ENCODE measurements at places on chromosomes 11 and 22.

- DNase-seq = peak; percentile 84
Observed at GRCh38 chr22:20268279-20269012, at the start of gene RTN4R. Gene RTN4R (minus strand): TSS chr22:20268318. CDS start chr22:20268092, 226 bp downstream.

DNA sequence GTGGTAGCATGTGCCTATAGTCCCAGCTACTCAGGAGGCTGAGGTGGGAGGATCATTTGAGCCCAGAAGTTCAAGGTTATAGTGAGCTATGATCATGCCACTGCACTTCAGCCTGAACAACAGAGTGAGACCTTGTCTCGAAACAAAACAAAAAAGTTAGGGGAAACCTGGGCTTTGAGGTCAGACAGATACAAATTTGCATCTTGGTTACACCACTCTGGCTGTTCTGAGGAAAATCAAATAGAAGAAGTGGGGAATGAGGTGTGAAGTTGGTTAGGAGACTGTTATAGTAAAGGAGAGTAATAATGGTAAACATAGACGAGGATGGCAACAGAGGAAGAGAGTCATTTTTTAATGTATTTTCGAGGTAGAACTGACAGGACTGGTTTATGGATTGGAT, 62.6 kb downstream of the PPME1 start:
- no peak for DNase-seq

GRCh38 chr11:66339686-66340483, 3.7 kb upstream of the RIN1 start:
- no peak for DNase-seq

GRCh38 chr22:47540011-47540410, 777.6 kb downstream of the TBC1D22A start:
- DNase-seq = no peak

DNA sequence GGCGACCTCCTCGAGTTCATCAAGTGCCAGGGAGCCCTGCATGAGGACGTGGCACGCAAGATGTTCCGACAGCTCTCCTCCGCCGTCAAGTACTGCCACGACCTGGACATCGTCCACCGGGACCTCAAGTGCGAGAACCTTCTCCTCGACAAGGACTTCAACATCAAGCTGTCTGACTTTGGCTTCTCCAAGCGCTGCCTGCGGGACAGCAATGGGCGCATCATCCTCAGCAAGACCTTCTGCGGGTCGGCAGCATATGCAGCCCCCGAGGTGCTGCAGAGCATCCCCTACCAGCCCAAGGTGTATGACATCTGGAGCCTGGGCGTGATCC, 542 bp downstream of the TSSK2 start:
- no peak for DNase-seq

DNA sequence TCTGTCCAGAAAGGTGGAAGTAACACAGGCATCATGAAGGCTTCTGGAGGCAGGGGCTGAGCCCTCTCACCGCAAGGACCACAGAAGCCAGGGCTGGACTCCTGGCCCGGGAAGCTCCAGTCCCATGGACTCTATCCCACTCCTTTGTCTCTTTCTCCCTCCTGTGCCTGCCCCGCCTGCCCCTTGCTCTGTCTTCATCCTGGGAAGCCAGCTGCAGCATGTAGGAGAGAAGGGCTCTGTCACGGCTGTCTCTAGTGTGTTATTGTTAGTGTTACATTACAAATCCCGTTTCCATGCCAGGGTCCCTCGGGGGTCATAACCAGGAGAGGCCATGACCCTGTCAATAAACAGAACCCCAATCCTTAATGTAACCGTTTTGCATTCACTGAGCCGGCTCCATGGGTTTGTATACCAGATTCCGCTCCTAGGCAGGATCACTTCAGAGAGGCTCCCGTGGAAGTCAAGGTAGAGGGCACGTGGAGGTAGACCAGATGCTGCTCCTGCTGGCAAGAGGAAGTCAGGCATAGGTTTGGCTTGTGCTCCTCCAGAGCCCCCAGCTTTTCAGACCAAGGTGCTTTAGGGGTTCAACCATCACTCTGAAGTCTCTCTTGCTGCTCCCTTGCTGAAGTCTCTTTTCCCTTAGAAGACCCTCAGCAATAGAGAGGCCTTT, 293.2 kb downstream of the ETS1 start:
- DNase-seq = no peak

- no peak for DNase-seq
Observed at GRCh38 chr11:6604790-6605189, 1.2 kb downstream of the ILK start.

GRCh38 chr11:112786886-112787530, 174.2 kb upstream of the NCAM1 start:
- DNase-seq = no peak

DNA sequence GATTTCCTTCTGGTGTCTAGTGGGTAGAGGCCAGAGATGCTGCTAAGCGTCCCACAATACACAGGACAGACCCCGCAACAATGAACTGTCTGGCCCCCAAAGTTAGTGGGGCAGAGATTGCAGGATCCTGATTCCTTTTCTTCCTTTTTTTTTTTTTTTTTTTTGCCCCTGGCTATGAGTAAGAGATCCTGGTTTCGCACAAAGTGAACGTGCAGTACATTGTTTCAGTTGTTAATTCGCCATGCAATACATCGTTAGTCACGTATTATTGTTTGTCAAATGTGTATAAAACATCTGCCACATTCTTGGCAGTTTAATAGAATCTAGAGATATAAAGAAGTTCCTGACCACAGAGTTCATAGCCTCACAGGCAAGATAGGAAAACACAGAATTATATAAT, 20.2 kb downstream of the ST3GAL4 start:
- no peak for DNase-seq

- no peak for DNase-seq
Observed at GRCh38 chr11:58509748-58510147, 1.8 kb upstream of the OR5B21 start.

DNA sequence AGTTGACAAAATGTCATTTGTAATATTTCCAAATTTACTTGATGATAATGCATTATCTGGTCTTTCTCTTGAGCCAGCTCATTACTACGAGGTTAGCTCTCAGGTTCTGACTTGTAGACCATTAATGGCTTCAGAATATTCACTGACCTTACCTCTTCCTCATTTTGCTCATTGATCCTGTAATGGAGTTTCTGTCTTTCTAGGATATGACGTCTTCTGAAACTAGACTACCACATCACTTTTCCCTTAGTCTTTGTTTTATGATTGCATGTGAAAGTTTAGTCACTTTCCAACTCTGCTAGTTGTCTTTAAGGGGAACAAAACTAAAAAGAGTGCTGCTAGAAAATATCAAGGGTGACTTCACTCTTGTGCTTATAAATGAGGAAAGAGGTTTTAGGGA, 697.6 kb downstream of the JRKL start:
- no peak for DNase-seq

DNA sequence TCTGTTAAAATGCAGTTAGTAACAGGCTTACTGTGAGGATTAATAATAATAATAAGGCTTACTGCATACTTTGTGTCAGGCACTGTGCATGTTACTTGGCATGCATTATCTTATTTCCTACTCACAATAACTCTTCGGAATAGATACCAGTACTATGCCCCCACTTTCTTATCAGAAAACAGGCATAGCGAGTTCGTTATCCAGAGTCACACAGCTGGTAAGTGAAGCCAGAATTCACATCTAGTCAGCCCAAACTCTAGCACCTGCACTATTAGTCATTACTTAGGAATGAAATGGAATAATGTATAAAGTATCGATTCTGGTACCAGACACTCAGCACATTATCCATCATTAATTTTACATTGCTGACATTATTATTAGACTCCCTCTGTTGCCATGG, 155.7 kb upstream of the BLID start:
- no peak for DNase-seq

GRCh38 chr11:22640862-22641261, 15.2 kb upstream of the FANCF start:
- DNase-seq = no peak

DNA sequence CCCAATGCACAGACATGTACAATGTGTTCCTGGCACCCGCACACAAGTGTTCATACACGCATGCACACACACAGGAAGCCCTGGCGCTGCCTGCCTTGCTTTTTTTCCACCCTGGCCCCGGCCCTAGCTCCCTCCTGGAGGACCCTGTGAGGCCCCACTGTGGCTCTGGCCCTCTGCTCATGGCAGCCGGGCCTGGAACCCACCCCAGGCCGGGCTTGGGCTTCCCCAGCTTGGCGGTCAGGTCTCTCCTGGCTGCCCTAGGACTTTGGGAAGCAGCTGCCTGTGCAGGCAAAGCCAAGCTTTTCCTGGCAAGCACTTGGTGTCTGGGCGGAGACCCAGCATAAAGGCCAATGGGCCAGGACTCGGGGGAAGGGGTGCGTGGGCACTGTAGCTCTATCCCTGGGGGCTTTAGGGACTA, 30.5 kb downstream of the CD82 start:
- DNase-seq = no peak

GRCh38 chr11:85540181-85540580, 87.0 kb downstream of the DLG2 start:
- DNase-seq = no peak

GRCh38 chr11:46346886-46347636, at the start of gene DGKZ:
Gene DGKZ (plus strand): TSS chr11:46347463. CDS start chr11:46347660, 197 bp downstream.
- peak; percentile 95 for DNase-seq

- no peak for DNase-seq
Observed at GRCh38 chr11:80718611-80719291, 1277.9 kb upstream of the TENM4 start.

GRCh38 chr22:44575381-44576268, 77.6 kb upstream of the RTL6 start:
- DNase-seq = no peak

- no peak for DNase-seq
Observed at GRCh38 chr11:63574856-63575602, 11.8 kb upstream of the PLAAT2 start.

DNA sequence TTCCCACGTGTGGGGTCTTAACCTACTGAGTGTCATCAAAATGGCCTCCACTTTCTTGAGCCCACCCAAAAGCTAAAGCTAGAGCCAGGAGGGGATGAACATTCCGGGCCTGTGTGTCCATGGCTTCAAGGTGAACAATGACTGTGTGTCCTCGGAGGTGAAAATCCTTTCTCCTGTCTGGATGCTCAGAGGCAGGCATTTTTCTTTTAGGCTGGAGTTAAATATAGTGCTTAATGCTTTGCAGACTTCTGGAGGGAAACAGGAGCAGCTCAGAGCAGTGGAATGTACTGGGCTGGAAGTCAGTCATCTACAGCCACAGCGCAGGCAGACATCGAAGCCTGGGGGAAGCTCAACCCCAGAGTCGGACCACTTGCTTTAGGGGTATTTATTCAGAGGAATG, 68.6 kb upstream of the TMEM45B start:
- DNase-seq = no peak

DNA sequence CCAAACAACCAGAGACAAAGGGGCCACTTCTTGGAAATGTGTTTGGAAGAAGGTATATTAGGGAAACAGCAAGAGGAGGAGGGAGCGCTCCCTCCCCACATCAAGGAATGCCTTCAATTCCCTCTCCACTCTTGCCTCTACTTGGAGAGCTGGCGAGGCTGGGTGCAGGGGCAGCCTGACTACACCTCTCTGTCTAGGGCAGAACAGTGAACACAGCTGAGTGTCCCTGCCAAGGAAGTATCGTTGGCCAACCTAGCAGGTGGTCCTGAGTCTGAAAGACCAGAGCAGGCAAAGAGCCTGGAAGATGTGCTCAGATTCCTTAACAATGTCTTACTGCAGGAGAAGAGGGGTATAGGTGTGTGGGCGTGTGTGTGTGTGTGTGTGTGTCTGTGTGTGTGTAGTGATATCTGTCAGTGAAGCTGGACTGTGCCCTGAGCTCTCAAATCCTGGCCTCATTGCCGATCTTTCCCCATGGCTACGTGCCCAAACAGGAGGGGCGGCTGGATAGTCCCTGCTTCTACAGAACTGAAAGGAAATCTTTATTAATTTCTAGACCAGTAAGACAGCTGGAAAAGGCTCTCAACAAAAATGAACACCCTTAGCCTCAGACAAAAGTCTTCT, 46.8 kb downstream of the PAMR1 start:
- DNase-seq = no peak

GRCh38 chr22:33882991-33883390, 37.3 kb downstream of the LARGE1 start:
- DNase-seq = no peak

- DNase-seq = no peak
Observed at GRCh38 chr22:42367980-42368378, 64.2 kb downstream of the NFAM1 start.

DNA sequence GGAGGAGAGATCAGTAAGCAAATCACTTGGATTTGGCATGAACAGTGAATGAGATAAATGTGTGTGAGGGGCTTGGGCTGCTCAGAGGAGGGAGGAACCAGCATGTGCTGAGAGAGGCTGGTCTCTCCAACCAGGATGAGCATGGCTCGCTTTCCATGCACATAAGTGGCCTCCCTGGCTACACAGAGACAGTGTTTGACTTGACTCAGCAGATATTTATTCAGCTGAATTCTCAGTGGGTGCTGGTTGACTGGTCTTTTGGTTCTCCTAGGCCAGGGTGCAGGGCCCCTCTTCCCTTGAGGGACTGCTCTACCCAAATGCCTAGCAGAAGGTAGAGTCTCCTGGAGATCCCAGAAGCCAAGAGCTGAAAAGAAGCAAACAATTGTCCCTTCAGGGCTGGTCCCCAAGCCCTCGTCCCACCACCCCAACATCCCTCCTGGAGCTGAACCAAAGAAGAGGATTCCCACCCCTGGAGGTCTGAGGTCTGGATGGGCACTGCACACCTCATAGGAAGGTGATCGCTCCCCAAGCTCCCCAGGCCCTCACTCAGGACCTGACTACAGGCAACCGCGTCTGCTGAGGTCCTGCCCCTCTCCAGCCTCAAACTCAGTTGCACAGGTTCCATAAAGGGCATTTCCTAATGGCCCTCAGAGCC, 3.3 kb upstream of the TRIM29 start:
- peak; percentile 3 for DNase-seq
